ENCODE measurements at places on chromosomes 3 and 15.

DNA sequence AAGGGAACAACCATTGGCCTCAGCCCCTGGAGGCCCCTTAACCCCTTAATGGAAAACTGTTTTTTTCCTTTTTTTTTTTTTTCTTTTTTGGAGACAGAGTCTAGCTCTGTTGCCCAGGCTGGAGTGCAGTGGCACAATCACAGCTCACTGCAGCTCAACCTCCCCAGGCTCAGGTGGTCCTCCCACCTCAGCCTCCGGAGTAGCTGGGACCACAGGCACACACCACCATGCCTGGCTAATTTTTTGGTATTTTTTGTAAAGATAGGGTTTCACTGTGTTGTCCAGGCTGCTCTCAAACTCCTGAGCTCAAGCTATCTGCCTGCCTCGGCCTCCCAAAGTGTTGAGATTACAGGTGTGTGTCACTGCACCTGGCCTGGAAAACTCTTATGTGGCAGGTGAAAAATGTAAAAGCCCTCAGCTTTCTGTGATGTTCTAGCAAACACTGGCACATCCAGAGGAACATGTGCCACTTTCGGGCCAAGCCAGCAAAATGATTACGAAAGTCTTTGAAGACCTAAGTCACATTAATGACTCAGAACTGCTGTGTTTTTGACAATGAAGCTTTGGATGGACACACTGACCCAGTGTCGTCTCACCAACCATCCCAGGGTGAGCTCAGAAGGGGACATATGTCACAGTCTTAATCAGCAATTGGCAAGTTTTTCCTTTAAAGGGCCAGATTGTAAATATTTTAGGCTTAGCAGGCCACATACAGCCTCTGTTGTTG is 189.3 kb upstream of the TPM1 start:
- DNase-seq = no peak
- no peak overlapping the region for H3K4me3 ChIP-seq
- H3K27ac ChIP-seq = no peak overlapping the region
- H3K36me3 ChIP-seq = no peaks in the 10 kb centered on the region

- H3K36me3 ChIP-seq = no peaks in the 10 kb centered on the region
- no peak for DNase-seq
- H3K4me3 ChIP-seq = no peak overlapping the region
- no peaks in the 10 kb centered on the region for H3K4me1 ChIP-seq
- no peaks in the 10 kb centered on the region for H3K27me3 ChIP-seq
These were observed 571.8 kb downstream of the TUSC7 start for GRCh38 chr3:117281371-117281770.

GRCh38 chr3:187025656-187026316 is 95.5 kb downstream of the ST6GAL1 start:
- DNase-seq = no peak
- H3K27ac ChIP-seq = no peak overlapping the region
- H3K36me3 ChIP-seq = no peaks in the 10 kb centered on the region
- H3K27me3 ChIP-seq = no peaks in the 10 kb centered on the region

- no peak for DNase-seq
- no peaks in the 10 kb centered on the region for H3K36me3 ChIP-seq
- H3K27me3 ChIP-seq = no peaks in the 10 kb centered on the region
- H3K4me3 ChIP-seq = peak overlapping the region; percentile 42
These were observed 16.8 kb downstream of the CIDEC start for GRCh38 chr3:9863058-9863772.

DNA sequence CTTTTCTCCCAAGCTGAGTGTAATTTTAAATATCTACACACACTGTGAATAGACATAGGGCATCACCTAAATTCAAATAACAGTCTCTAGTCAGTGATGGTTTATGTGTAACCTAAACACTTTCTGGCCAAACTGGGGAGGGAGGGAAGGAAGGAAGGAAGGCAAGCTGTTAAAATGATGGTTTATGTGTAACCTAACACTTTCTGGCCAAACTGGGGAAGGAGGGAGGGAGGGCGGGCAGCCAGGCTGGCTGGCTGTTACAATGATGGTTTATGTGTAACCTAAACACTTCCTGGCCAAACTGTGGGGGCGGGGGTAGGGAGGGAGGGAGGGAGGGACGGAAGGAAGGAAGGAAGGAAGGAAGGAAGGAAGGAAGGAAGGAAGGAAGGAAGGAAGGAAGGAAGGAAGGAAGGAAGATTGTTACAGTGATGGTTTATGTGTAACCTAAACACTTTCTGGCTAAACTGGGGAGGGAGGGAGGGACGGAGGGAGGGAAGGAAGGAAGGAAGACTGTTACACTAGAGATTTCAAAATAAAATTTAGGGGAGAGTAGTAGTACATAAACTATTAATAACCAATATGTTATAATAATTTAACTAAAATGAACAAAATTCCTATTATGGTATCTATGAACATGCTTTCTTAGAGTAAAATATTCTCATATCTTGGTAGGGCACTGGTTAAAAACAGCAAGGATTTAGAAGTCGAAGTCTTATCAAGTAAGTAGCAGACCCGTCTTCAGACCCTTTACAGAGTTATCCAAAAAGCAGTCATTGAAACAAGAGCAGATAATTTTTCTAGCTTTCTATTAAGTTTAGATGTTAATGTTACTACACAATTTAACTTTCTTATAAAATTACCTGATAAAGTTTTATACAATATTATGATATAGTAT is 148.1 kb downstream of the LMLN start:
- no peak for DNase-seq
- peaks cover 29% of the 10 kb centered on the region for H3K27me3 ChIP-seq
- no peak overlapping the region for H3K4me3 ChIP-seq
- H3K27ac ChIP-seq = no peak overlapping the region
- peaks cover 3% of the 10 kb centered on the region for H3K4me1 ChIP-seq

GRCh38 chr3:114827495-114827894 is 319.6 kb downstream of the ZBTB20 start:
- H3K4me1 ChIP-seq = no peaks in the 10 kb centered on the region
- H3K27ac ChIP-seq = no peak overlapping the region
- DNase-seq = peak; percentile 3

GRCh38 chr3:105845488-105845887 is 23.3 kb downstream of the CBLB start:
- peaks cover 2% of the 10 kb centered on the region for H3K36me3 ChIP-seq
- no peaks in the 10 kb centered on the region for H3K27me3 ChIP-seq
- H3K4me1 ChIP-seq = no peaks in the 10 kb centered on the region
- H3K27ac ChIP-seq = no peak overlapping the region
- H3K4me3 ChIP-seq = no peak overlapping the region

DNA sequence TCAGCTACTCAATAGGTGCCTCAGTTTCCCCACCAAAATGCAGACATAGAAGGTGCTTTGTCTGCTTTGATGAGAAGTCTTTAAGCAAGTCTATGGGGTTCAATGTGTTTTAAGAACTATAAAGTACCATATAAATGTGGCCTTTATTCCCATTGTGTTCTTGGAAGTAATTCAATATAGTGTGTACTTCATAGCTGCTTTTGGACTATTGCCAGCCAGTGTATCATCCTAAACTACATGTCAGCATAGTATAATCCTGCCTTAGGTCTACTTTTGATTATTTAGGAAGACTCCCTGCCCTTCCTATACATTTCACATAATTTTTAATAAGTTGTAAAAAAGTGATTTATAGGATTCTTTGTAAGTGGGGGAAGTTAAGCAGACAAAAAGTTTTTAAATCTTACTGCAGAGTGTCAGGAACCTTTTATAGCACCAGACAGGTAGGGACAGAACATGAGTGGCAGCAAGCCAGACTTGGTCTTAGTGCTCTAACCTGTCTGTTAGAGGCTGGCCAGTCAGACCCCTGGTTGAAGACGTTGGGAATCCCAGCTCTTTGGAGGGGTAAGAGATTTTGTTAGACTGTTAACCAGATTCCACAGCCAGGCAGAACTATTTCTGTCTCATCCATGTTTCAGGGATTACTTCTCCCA is 48.4 kb downstream of the MLH1 start:
- H3K4me3 ChIP-seq = no peak overlapping the region
- no peaks in the 10 kb centered on the region for H3K27me3 ChIP-seq
- H3K36me3 ChIP-seq = peaks cover 37% of the 10 kb centered on the region

DNA sequence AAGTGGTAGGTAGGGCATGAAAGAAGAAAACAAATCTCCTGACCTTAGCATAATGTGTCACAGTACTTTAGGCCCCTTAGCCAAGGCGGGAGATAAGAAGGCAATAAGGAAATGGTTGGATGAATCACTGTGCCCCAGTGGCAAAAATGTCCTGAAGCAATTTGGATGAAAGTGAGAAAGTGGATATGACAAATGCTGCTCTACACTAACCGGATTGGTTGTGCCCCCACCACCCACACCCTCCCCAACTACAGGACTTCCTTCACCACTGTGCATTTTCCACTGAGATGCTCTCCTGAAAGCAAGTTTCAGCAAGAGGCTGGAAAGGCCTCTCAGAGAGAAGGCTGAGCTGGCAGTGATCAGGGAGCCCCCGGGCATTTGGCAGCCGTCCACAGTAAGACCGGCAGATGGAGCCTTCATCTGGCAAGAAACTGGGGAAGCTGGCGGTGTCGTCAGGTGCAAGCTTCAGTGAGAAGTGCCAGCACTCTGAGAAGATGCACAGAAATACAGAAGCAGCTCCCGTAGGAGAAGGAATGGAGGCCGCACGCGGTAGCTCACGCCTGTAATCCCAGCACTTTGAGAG is 63.8 kb downstream of the ATP1B3 start:
- no peak overlapping the region for H3K4me3 ChIP-seq
- H3K36me3 ChIP-seq = no peaks in the 10 kb centered on the region
- peak; percentile 3 for DNase-seq
- no peaks in the 10 kb centered on the region for H3K27me3 ChIP-seq

DNA sequence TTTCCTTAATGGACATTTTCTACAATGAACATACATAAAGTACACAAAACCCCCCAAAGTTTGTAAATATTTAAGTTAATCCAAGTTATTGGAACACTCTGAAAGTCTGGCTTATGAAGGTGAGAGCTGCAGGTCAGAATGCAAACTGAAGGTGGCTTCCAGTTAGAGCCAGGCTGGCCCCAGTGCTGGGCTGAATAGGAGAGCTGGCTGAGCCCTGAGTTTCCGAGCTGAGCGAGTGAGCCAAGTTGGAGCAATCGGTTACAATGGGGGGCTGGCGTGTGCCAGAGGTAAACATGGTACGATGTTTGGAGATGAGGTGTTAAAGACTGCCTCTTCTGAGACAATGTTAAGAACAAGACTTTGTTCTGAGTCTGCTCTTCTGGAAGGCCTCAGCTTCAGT is 230.8 kb upstream of the MCTP2 start:
- no peak overlapping the region for H3K4me3 ChIP-seq
- no peaks in the 10 kb centered on the region for H3K27me3 ChIP-seq
- H3K4me1 ChIP-seq = no peaks in the 10 kb centered on the region
- no peak for DNase-seq

DNA sequence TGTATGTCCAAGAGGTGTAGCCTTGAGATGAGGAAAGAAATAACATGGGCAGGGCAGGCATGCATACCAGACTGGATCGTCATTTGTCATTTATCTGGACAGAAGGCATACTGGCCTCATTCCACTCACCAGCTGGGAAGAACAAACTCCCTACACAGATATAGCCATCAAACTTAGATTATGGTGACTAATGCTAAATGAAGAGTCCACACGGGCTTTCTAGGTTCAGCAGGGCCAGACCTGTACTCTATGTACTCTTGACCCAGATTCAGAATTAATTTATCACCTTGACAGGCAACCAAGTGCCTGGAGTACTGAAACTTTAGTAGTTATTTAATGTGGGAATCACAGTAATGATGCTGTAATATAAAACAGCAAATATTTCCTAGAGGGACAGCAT is 164.3 kb upstream of the IL12A start:
- H3K4me1 ChIP-seq = no peaks in the 10 kb centered on the region
- no peak for DNase-seq
- H3K4me3 ChIP-seq = no peak overlapping the region
- H3K36me3 ChIP-seq = no peaks in the 10 kb centered on the region

DNA sequence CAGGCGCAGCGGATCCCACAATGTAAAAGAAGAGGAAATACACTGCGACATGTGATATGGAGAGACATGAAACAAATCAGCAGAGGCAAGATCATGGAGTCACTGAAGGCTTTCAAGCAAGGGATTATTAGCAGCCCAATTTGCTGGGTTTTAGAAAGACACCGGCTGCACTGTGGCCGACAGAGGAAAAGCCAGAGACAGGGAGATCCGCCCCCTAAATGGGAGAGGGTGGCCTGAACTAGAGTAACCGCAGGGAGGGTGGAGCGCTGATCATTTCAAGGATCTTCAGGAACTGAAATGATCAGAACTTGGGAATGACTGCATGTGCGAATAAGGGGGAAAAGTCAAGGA is 612 bp upstream of the C15orf40 start:
- H3K4me1 ChIP-seq = peaks cover 27% of the 10 kb centered on the region
- H3K27me3 ChIP-seq = no peaks in the 10 kb centered on the region
- peak overlapping the region; percentile 48 for H3K27ac ChIP-seq
- no peak for DNase-seq
- peak overlapping the region; percentile 95 for H3K4me3 ChIP-seq

- peaks cover 35% of the 10 kb centered on the region for H3K27me3 ChIP-seq
- H3K4me3 ChIP-seq = no peak overlapping the region
These were observed 4.2 kb upstream of the PLOD2 start for GRCh38 chr3:146164971-146165769.

- no peaks in the 10 kb centered on the region for H3K4me1 ChIP-seq
- H3K4me3 ChIP-seq = no peak overlapping the region
- no peaks in the 10 kb centered on the region for H3K27me3 ChIP-seq
- no peak for DNase-seq
These were observed 127.9 kb downstream of the C3orf70 start for GRCh38 chr3:185024966-185025365.

GRCh38 chr15:66085128-66085527 is 168.4 kb downstream of the MEGF11 start:
- H3K27ac ChIP-seq = no peak overlapping the region
- no peaks in the 10 kb centered on the region for H3K36me3 ChIP-seq
- no peaks in the 10 kb centered on the region for H3K4me1 ChIP-seq
- H3K27me3 ChIP-seq = no peaks in the 10 kb centered on the region
- DNase-seq = no peak

DNA sequence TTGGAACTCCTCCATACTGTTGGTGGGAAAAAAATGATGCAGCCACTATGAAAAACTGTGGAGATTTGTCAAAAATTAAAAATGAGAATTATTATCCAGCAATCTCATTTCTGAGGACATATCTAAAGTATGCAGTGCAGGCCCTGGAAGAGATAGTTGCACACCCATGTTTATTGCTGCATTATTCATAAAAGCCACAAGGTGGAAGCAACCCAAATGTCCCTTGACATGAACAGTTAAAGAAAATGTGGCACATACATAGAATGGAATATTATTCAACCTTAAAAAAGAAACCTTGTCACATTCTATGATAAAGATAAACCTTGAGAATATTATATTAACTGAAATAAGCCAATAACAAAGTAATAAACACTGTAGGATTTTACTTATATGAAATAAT is 80.9 kb upstream of the ARHGEF26 start:
- H3K36me3 ChIP-seq = no peaks in the 10 kb centered on the region
- no peaks in the 10 kb centered on the region for H3K27me3 ChIP-seq
- H3K4me1 ChIP-seq = no peaks in the 10 kb centered on the region

- H3K4me3 ChIP-seq = no peak overlapping the region
- DNase-seq = no peak
- peaks cover 50% of the 10 kb centered on the region for H3K4me1 ChIP-seq
- H3K27me3 ChIP-seq = no peaks in the 10 kb centered on the region
These were observed 3.9 kb downstream of the CAMK1 start for GRCh38 chr3:9765865-9766264.

All from CD14-positive monocyte (primary cell).